ENCODE measurements at places on chromosomes 3 and 15.

- DNase-seq = no peak
These were observed 674.0 kb downstream of the ZBBX start for GRCh38 chr3:166706094-166706493.

DNA sequence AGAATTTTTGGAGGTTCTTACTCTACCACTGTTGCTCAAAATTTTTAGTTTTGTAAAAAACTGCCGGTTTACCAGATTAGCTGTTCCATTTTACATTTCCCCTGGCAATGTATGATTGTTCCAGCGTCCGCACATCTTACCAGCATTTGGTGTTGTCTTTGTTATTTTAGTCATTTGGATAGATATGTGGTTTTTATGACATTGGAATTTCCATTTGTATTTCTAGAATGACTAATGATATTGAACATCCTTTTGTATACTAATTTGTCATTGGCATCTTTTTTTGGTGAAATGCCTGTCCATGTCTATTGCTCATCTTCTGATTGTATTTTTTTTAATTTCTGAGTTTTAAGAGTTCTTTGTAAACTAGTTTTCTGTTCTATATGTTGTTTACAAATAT is 28.5 kb downstream of the LRRC28 start:
- no peak for DNase-seq

DNA sequence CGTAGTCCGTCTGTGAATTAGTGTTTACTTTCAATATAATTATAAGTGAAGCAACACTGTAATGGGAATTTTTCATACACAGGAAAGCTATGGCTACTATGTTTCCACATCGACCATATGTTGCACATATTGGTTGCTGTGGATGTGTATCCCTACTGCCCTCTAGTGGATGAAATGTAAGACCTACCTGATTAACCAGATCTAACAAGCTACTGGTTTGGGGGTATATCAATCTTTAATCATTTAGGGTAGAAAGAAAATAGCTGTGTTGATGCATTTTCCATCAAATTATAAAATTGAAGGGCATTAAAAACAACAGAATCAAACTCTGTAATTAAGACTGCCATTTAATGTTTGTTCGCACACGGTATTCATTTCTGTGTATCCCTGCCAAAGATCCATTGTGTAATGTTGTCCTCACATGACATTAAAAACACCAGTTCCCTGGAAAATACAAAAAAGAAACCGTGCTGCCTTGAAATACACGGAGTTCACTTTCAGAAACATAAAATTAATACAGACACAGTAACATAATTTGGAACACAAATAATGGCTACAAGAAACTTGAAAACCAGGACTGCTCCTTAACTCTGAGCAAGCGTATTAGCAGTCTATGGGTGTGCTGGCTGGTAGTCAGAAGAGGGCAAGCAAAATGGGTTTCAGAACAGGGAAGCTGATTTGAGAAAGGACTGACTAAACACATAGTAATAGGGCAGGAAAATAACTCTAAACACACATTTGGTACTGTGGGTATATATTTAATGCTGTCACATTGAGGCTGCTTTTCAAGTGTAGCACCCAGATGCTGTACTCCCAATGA is 125.1 kb downstream of the TIGIT start:
- peak; percentile 87 for DNase-seq

GRCh38 chr3:69536306-69537020 is 150.6 kb upstream of the FRMD4B start:
- DNase-seq = no peak

GRCh38 chr3:45225465-45226205 is 452 bp downstream of the TMEM158 start:
- DNase-seq = peak; percentile 25

DNA sequence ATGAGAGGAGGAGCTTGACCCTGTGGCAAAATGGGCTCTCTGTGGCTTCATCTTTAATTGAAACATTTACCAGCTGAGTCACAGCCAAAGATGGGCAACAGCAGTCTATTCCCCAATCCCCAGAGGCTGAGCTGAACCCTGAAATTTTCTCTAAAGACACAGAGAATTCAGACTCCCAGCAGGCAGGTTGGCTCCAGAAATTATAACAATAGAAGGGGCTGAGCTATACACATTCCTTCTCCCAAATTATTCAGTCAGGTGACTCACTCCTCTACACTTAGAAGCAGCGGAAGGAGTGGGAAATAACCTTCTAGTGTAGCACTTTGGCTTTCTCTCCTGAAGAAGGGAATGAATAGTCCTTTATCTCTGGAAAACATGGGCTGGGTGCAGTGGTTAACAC is 264.3 kb upstream of the ARHGEF26 start:
- no peak for DNase-seq

DNA sequence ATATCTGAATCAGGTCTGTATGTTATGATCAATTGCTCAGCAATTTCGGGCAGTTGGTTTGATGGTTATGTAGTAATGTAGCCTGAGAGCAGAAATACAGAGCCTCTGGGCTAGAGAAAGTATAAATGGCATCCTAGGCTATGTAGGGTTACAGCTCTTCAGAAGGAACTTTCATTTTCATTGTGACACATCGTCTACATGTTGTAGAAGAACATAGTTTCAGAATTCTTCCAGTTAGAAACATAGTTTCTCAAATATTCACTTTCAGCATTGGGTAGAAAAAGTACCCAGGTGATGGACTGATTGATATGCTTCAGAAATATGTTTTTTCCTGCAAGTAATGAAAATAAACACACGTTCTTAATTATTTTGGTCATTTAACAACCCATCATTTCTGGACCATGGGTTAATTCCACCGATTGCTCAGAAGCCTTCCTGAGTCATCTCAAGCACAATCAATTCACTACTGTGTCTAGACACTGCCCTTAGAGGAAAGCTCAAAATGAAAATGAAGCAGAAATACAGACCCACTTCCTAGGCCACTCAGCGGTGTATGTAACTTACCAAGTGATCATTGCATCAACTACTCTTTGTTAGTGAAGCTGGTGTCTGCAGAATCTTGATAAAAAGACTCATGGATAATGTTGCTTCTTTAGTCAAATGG is 88.8 kb upstream of the TSEN2 start:
- peak; percentile 83 for DNase-seq

DNA sequence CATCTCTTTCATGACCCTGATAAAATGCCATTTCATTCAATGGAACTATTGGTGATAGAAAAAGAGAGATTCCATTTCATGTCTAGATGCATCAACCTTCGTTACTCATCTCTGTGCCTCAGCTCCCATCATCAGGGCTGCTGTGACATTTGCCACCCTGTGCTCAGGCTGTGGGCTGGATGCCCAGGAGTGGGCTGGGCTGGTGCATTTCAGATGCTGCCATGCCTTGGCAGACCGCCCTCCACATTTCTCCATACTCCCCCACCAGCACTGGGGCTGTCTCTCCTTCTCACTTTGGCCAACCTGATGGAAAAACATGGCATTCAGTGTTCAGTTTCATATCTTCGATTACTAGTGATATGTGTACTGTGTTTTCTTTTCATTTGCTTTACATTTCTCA is 59.1 kb downstream of the DNASE1L3 start:
- no peak for DNase-seq

GRCh38 chr3:174132421-174133042 is 726.6 kb upstream of the NAALADL2 start:
- no peak for DNase-seq

DNA sequence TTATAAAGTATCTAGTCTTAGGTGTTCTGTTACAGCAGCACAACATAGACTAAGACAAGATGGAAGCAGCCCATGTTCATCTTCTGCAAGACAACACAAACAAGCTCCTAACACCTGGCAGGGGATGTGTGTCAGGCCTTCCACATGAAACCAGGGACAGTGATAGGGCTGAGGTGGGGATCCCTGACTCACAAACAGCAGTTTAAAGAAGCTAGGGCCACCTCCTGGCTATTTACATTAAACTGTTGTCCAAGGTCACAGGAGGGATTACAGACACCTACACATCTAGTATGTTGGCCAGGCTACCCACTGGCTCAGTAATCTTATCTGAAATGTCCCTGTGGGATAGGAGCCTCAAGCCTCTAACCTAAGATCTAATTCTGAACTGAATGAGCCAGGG is 211.3 kb downstream of the MINAR1 start:
- no peak for DNase-seq

- DNase-seq = no peak
These were observed 621.7 kb downstream of the ZPLD1 start for GRCh38 chr3:103056542-103056941.

GRCh38 chr3:121941592-121941991 is 47.4 kb downstream of the SLC15A2 start:
- DNase-seq = no peak

DNA sequence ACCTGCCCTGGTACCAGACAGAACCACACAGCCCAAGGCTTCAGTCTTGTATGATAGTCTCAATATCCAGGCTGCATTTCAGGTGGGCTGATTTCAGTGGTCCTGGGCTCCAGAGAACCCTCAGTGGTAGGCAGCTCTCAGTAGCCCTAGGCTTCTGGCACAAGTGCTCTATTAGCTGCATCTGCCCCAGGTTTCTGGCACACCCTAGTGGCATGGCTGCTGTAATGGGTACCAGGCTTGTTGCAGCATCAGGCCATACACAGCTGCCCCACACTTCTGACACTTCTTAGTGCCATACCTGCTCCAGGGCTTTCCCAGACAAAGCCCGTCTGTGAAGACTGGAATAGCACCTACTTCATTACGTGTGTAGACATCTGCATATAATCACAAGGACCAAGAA is 1062.2 kb upstream of the EPHA6 start:
- DNase-seq = no peak

DNA sequence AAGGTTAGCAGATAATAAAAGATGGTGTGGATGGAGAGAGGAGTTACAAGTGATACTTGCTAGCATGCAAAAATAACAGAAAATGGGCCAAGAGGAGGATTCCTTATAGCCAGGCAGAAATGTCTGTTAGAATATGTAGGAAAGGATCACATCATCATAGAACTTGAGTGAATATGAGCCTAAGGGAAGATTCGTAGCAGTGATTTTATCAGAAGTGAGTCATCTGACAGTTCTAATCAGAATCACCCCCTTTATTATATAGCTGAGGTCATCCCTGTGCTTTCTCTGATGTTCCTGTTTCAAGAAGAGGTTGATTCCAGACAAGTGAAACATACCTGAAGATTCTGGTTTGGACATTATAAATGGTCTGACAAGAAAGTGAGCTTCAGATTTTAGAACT is 22.9 kb downstream of the EXOG start:
- no peak for DNase-seq

DNA sequence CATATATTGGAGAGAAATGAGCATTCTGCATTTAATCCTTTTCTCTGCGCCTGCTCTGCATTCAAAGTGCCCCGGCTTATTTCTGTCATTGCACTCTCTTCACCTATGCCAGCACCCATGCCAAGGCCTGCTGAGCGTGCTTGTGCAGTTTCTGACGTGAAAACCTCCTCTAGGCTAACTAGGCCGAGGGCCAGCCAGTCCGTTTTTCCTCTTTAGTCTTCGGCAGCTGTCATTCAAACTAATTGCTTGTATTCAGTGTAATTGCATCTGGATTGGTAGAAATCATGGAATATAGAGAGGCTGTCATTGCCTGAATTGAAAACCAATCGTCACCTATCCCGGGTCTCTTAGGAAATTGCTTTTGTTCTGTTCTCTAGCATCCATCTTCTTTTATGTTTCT is 94.0 kb downstream of the ARPP21 start:
- DNase-seq = no peak

- DNase-seq = peak; percentile 70
These were observed 53.7 kb downstream of the CGGBP1 start for GRCh38 chr3:88005066-88005465.

- no peak for DNase-seq
These were observed 521.9 kb downstream of the PLOD2 start for GRCh38 chr3:145639003-145639606.

DNA sequence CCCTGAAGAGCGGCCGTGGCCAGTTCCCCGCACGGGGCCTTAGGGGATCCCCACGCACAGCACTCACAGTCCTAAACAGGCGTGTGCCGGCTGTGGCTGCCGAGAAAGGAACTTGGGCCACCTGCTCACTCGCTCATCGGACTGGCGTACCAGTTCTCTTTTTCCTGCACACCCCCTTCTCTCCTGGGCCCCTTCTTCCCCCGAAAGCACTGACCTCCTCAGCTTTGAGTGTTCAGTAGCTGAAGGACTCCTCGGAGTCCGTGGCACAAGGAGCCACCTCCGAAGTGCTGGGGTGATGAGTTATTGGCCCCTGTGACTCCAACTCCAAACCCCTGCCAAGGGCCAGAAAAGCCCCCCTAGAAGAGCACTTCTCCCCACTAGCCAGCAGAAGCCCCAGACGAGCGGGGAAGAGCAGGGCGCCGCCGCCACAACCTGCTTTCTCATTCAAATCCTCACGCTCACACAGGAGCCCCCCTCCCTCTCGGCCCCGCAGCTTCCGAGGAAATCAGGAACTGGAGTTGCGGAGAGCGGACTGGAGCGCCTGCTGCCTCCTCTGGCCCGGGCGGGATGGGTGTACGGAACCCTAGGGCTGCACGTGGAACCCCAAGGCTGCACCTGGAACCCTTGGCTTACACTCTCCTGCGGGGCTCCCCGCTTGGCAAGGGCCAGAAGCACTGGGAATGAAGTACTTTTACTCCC is at the start of gene PLCH1:
TSS of gene PLCH1 (minus strand) at position 446 of the 699 bp plus-strand sequence. CDS start 40,847 bp downstream, outside the sequence.
- peak; percentile 41 for DNase-seq

DNA sequence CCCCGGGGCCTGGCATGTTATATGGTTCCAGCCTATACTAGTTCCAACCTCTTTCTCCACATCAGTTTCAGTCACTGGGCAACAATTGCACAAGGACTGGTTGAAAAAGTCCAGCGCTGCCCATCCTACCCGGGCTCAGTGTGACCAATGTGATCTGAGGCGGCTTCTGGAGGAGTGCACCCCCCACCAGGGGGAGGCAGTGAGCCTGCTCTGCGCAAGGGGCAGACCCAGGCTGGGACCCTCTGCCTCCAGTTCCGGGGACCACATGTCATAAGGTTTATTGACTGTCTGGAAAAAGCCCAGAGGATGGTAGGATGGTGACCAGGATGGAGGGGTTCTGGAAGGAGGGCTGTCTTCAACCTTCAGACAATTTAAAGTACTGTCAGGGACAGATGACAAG is 25.6 kb upstream of the NR2E3 start:
- DNase-seq = no peak

DNA sequence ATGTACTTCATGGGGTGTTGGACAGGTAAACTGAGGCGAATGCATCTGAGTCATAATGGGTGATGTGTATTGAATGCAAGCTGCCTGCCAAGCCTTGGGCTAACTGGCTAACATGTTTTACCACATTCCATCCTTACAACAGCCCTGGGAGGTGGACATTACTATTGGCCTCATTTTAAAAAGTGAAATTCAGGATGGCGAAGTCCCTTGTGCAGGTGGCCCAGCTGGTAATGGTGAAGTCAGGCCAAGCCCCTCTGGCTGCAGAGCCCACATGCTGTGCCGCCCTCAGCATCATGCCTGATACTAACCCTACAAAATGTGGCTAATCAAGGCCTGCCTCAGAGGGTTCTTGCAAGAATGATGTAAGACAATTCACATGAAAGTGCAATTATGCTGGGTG is 60.0 kb upstream of the CHD2 start:
- DNase-seq = no peak

GRCh38 chr3:138186221-138186620 is 880 bp upstream of the ARMC8 start:
- DNase-seq = no peak

Measured in suppressor macrophage treated with lipopolysaccharide for 4 hours (primary cell).